Stimulated activated naive CD4-positive, alpha-beta T cell treated with Interleukin-2 at 50 U/mL for 16 hours (primary cell): ENCODE measurements at places on chromosomes 3 and 15.

DNA sequence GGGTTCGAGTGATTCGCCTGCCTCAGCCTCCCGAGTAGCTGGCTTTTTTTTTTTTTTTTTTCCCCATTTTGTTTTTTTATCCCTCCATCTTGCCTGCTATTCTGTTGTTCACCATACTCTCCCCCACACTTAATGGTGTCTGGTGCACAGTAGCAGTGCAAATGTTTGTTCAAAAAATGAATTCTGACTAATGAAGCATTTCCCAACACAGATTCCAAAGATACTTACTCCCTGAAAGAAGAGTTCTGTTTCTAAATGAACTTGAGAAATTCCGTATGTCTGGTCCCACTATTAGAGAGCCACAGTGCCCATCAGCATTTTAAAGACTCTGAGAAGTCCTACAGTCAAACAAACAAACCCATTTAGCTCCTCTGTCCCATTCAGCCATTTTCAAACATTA lies 9.5 kb downstream of the EDEM1 start:
- no peak for DNase-seq

DNA sequence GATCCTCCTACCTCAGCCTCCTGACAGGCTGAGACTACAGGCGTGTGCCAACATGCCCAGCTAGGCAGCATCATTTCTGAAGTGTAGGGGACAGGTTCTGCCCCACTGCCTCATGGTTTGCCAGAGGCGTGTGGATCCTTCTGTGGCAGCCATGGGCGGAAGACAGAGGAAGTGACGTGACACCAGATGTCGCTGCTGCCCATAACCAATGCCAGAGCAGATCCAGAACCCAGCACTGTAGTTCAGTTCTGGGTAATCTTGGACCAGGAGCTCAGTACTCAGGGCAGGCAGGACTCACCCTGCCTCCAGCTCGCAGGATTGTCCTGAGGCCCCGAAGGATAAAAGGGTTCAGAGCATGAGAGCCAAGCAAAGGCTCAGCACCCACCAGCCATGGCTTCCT lies 8.2 kb downstream of the RBPMS2 start:
- DNase-seq = no peak

GRCh38 chr15:33021806-33022389 lies 172.6 kb downstream of the FMN1 start:
- no peak for DNase-seq

DNA sequence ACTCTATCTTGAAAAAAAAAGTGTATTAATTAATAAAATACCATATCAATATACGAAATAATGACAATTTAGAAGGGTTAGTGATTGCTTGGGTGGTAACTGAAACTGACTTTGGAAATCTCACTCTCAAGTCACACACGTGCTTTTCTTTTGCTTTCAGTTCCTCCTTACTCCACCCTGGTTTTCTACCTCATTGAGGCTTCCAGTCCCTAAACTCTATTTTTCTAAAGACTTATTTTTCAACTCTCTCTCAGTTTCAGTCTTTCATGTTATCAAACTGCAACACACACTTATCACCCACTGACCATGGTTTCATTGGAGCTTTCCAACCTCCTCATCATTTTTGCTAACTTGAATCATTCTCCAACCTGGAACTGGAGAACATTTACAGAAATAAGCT lies 23.5 kb downstream of the IL12A start:
- no peak for DNase-seq

DNA sequence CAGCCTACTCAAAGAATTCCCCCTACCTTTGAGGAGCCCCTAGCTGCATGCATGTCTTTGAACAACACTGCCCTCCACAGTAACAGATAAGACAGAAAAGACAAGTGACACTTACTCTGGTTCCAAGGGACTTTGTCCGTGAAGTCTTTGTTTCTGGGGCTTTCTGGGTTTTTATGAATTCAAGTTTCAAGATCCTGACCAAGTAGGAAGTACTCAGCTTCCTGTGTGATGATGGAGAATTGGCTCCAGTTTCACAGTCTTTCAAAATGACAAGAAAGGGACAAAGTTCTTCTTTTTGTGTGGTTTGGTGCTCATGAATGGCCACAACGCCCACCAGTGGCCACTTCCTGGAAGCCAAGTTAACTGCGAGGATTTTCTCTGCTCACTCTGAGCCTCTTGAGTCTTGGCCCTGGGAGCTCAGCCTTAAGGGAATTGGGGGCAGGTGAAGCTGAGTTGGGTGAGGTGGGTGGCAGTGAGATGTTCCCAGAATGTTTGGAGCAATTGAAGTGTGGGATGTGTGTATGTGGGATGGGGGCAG lies at the start of gene CCR1:
Gene CCR1, minus strand, starts transcription at position 147 of the 538 bp plus-strand sequence. CDS start 4,000 bp downstream, outside the sequence.
- peak; percentile 26 for DNase-seq

DNA sequence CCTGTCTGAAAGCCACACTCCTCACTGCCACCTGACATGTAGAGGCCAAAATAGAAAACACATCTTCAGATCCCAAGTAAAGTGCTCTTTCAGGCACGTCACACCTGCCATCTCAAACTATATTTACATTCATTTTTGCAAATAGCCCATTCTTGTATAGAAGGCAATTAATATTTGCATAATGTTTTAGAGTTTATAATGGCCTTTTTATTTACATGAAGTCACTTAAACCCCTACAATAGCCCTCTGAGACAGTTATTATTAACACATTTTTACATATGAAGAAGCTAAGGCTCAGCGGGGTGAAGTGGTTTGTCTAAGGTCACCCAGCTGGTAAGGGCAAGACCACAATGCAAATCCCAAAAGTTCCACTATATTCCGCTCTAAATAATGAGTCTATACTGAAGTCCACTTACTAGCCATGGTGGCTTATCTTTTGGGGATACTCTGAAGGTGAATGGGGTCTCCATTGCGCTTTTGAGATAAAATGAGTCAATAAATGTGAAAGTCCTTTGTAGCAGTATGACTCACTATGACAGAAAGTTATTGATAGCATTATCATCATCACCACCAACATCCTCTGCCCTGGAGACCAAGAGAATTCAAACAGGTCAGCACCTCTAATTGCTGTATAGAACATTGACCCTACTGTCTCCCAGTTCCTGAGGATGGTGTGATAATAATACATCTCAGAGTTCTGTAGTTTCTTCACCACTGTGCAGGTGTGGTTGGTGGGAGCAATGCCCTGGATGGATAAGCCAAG lies 155.9 kb upstream of the BCL6 start:
- DNase-seq = no peak

- no peak for DNase-seq
These were observed 37.7 kb downstream of the PCSK6 start for GRCh38 chr15:101451846-101452245.

- no peak for DNase-seq
These were observed 15.9 kb upstream of the SMAD3 start for GRCh38 chr15:67049351-67050044.

- no peak for DNase-seq
These were observed 46.5 kb upstream of the CLDN18 start for GRCh38 chr3:137963463-137963862.

GRCh38 chr15:101801048-101801447 lies 2.3 kb upstream of the OR4F6 start:
- DNase-seq = no peak

- no peak for DNase-seq
These were observed 591 bp downstream of the FOXL2NB start for GRCh38 chr3:138947495-138948121.

DNA sequence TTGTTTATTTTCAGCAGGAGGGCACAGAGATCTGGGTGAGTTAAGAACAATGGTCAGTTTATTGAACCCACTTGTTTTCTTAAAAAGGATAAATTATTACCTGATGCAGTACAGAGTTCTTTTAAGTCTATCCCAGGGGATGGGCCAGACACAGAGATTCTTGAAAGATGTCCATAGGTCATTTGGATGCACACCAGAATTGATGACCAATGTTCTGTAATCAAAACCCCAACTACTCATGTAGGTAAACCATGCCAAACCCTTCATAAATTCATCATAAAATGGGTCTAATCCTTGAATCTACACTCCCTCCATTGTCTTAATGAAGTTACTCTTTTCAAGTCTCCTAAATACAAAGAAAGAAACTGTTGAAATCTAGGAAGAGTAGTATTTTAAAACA lies 273.0 kb upstream of the COL8A1 start:
- DNase-seq = no peak

- no peak for DNase-seq
These were observed 44.4 kb upstream of the GK5 start for GRCh38 chr3:142269767-142270166.

GRCh38 chr15:55774113-55774970 lies 31.4 kb upstream of the PRTG start:
- DNase-seq = peak; percentile 28

- no peak for DNase-seq
These were observed 201.7 kb upstream of the LINGO1 start for GRCh38 chr15:77834276-77834990.

DNA sequence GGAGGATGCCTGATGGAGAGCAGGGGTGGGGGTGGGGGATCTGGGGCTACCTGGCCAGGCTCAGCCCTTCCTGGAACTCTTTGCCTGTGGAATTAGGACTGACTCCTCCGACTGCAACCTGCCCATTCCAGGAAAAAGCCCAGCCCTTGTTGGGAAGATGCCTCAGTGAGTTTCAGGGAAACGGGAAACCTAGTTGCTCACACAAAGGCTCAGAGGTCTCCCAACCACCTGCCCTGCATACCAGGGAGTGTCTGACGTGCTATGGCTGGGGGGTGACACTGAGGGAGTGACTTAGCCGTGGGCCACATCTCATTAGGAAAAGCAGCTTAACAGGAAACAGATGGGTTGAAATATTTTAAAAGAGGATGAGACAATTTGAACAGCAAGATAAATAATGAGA lies 27.9 kb downstream of the CYP8B1 start:
- no peak for DNase-seq

GRCh38 chr3:10495003-10495402 lies 10.4 kb downstream of the ATP2B2 start:
- no peak for DNase-seq

GRCh38 chr3:181971424-181971823 lies 259.7 kb downstream of the SOX2 start:
- no peak for DNase-seq

GRCh38 chr15:65042776-65043327 lies 2.3 kb upstream of the SLC51B start:
- no peak for DNase-seq

GRCh38 chr15:27731776-27732175 lies 367.3 kb downstream of the OCA2 start:
- no peak for DNase-seq

GRCh38 chr3:44355362-44356033 lies 16.9 kb downstream of the TCAIM start:
- DNase-seq = no peak

GRCh38 chr3:13243586-13243985 lies 170.4 kb upstream of the IQSEC1 start:
- DNase-seq = no peak

- no peak for DNase-seq
These were observed 236.1 kb downstream of the RORA start for GRCh38 chr15:60993008-60993407.

- no peak for DNase-seq
These were observed 3.9 kb upstream of the ATP11B start for GRCh38 chr3:182789371-182789770.

DNA sequence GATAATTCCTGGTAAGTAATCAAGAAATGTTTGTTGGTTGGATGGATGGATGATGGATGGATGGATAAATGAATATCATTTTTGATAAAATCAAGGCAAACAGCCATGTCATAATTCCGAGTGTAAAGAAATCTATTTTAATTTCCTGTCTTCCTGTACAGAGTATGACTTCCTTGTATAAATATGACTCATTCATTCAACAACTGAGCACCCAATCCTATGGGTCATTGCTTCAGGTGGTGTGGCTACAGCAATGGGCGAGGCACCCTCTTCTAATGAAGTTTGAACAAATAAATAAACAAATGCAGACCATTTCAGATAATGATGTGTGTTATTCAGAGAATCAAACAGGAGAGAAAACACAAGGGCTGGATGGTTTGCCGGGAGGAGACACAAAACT lies 198.7 kb downstream of the TNIK start:
- DNase-seq = no peak

- DNase-seq = no peak
These were observed 180.7 kb upstream of the LMCD1 start for GRCh38 chr3:8320711-8321458.
